ENCODE measurements at places on chromosomes 4 and X. TPM values are rescaled to one million over a fixed set of nuclear protein-coding genes. Genes with fewer than 3 reads are reported as not detected.

DNA sequence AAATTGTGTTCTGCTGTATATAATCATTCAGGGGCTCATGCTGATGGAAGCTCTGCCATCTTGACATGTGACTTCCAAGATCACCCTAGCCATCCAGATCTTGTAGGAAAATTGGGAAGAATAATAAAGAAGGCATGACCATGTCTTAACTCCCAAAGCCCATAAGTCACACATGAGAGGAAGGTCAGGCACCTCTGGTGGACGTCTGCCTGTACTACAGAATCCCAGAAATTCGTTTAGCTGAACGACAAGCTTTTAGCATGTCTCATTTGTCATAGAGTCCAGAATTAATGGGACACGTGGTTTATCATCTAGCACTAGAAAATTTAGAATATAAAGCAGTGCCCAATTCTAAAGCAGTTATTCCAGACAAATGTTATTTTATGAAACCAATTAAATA lies 212.7 kb downstream of the CENPC start:
- no peak for DNase-seq

GRCh38 chr4:623914-624566 lies 1.3 kb upstream of the PDE6B start:
- peak; percentile 64 for DNase-seq

- DNase-seq, result no peak
Observed at GRCh38 chr4:141871086-141871770, 234.8 kb downstream of the IL15 start.

DNA sequence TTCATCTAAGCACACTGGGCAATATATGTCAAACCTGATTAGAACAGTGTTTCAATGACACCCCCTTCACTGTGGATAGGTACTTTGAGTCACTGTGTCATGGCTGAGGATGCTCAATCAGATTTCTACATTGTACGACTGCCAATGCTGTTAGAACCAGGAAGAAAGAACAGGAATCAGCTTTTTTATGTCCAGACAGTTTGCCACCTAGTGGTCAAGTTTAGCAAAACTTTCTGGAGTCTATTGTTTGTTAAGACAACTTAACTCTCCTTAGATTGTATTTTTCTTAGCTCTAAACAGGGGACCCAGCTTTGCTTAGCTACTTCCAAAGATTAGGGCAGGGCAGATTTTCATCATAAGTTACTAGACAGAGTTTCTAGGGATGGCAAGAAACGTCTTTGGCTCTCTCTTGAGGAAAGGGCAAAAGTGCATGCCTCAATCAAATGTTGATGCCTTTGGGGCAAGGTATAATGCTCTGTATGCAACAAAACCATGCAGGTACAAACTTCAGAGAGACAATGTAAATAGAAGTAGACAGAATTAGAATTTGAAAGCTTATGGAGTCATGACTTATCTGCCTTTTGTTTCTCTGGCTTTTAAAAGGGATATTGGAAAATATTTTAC lies 40.5 kb upstream of the BMP3 start:
- DNase-seq, result no peak

DNA sequence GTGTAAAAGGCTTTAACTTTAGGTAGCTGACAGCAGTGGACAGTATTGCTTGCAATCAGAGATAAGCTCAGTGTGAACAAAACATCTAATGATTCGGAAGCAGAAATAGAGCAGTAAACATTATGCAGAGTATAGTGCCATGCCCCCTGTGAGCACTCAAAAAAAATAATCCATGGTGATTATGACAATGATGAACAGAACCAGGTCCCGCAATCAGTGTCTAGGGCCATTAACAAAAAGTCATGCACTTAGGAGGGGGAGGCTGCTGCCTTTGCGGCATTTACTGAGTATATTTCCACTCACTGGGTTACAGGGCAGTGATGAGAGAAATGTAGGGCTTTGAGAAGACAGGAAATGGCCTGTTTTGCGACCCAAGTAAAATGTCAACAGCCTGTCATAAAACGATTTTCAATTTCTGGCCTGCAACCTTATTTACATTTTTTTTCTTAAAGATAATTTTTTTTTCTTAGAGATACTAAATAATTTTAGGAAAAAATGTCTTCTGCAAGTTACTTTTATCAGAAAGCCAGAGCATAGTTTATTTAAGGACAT lies 27.3 kb upstream of the NEIL3 start:
- DNase-seq, result no peak

DNA sequence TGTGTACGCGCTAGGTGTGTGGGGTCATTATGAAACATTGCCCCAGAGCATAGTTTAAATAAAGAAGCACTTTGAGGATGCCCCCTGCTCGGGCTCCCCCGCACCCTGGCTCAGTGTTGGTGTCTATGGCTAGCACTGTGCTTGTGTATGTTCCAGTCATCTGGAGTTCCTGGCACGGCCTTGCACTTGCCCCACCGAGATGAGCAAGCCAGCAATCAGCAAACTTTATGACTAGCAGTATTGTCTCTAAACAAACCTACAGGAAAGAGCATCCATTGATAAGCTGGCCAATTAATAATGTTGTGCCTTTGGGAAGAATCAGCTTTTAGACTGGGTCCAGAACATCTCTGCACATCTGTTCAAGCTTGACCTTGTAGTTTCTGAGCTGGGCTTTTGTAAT lies 707 bp upstream of the SHROOM4 start:
- DNase-seq, result no peak

DNA sequence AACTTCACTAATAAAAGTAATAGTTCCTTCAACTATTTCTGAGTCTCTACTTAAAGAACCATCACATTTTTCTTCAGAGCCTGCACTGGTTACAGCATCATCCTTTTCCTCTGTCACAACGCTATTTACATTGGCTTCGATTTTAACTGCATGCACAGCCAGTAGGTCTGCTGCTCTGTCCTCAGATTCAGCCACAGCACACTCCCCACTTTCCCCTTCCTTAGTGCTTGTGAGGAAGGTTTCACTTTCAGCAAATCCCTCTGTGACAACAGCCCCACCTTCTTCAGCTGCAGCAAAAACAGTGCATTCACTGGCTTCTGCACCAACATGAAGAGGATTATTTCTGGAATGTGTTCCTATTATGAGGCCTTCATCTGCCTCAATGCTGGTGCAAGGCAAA lies 25.7 kb downstream of the BOD1L1 start:
- no peak for DNase-seq

The STPG2 gene
- 0.77 TPM for total RNA-seq

The HSD17B13 gene
- not detected for total RNA-seq

DNA sequence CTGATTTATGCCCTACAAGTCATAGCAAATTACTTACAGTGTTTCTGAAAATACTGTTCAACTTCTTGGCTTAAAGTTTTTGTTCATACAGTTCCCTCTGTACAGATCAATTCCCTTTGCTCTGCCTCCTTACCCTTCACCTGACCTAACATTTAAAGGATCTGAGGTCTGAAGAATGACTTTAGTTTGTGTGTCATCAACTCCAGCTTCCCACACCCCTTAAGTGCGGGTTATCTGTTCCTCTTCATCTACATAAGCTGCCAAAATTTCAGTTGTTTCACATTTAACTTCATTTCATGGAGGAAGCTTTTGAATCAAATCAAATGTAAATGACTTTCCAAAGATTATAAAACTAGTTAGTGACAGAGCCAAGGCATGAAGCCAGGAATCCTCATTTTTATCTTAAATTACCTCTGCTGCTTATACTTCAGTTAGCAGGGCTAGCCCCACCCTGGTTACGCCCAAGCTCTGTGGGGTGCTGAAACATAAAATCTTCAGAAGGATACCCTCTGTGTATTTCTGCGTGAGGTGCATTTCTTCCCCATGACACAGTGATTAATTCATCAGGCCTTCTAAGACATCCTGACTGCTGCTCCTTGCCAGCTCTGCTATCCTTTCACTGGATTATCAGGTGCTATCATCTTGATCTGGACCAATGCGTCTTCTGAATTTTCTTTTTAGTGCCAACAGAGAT lies 16.5 kb downstream of the CXCL1 start:
- DNase-seq, result no peak

GRCh38 chr4:54499308-54500074 lies 158.3 kb upstream of the KIT start:
- DNase-seq, result no peak

- DNase-seq, result no peak
Observed at GRCh38 chr4:75099321-75099720, 166.4 kb downstream of the PARM1 start.

The MAGEE2 gene
- total RNA-seq, result not detected

DNA sequence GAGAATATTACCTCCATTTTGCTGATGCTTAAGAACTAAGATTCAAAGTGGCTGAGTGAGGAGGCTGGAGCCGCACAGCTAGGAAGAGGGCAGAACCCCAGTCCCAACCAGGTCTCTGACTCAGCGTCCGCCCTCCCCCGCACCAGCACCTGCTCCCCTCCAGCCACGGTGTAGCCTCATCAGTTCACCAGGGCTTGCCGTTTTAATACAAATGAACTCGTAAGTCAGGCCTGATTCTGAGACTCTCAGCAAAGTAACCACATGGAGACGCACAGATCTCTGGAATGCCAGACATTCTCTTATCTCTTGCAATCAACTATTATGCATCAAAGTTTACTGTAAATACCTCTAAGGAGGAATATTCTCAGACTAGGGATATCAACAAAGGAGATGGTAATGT lies 52.4 kb downstream of the ENPP6 start:
- DNase-seq, result no peak

DNA sequence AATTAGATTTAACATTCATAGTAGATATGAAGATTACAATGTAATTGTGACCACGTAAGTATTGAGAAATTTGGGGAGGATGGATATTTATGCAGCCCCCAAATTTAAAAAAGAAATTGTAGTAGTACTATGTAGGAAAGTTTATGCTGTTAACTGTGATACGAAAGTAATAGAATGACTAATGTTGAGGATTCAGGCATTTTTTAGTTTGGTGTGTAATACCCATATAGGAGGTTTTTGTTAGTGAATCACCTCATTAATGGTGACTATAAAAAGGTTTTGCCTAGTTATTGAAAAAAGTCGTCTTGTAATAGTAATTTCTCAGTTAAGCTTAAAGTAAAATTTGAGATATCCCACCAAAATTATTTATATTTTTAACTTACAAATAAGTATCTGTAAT lies 67.2 kb downstream of the SMARCAD1 start:
- DNase-seq, result no peak

The RFC1 gene
- total RNA-seq, result 46.0 TPM

DNA sequence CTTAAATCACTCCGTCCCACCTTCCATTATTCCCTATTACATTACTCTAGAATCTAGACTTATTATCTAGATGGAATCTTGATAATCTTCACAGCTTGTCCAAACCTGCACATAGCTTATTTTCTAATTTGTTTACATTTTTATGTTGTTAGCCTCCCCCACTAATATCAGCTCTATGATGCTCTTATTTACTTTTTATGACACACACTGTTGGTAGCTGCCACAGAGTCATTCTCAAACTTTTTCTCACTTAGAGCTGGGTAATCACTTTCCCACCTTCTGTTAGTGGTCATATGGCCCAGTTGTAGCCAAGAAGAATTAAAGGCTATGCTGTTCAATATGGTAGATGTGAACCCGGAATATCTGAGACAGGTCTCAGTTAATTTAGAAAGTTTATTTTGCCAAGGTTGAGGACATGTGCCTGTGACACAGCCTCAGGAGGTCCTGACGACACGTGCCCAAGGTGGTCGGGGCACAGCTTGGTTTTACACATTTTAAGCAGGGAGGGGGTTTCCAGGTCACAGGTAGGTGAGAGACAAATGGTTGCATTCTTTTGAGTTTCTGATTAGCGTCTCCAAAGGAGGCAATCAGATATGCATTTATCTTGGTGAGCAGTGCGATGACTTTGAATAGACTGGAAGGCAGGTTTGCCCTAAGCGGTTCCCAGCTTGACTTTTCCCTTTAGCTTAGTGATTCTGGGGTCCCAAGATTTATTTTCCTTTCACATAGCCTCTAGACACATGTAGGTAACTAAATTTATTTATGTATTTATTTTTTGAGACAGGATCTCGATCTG lies 7.0 kb upstream of the ADGRA3 start:
- DNase-seq, result no peak

GRCh38 chrX:154541896-154542722 lies 4.5 kb downstream of the G6PD start:
- no peak for DNase-seq

GRCh38 chr4:17055788-17056187 lies 157.3 kb upstream of the LDB2 start:
- no peak for DNase-seq

DNA sequence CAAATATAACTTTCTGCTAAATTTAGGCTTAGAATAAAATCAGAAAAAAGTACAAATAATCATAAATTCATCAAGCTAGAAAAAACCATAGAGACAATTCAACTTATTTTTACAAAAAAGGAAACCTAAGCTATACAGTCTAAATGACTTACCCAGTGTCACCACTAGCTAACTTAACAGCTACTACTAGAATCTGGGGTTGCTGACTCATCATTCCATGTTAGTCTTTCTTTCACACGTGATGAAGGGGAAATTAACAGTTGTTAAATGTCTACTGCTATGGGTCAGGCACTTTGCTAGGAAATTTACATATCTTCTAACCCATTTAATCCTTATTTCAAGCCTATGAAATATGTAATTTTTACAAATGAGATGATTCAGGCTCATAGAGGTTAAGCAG lies 349.3 kb upstream of the GALNT7 start:
- no peak for DNase-seq

DNA sequence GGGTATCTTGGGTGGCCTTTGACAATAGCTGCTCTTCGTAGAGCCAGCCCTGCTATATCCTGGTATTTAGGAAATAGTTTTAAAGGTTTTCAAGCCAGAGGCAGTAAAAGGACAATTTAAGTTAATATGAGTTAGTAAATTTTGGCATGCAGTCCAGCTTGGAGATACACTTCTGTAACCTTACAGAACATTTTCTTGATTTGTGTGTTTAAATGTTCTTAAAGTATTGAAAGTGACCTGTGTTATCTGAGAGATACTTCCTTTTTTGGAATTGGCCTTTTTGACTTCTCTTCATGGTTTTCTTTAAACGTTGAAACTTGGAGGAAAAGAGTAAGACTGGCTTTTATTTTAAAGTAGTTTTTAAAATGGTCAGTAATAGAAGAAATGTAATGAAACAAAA lies 25.5 kb downstream of the PDLIM5 start:
- no peak for DNase-seq

- no peak for DNase-seq
Observed at GRCh38 chrX:131549011-131549410, 5.1 kb downstream of the OR13H1 start.

- DNase-seq, result no peak
Observed at GRCh38 chrX:10173331-10173900, 16.6 kb downstream of the CLCN4 start.

DNA sequence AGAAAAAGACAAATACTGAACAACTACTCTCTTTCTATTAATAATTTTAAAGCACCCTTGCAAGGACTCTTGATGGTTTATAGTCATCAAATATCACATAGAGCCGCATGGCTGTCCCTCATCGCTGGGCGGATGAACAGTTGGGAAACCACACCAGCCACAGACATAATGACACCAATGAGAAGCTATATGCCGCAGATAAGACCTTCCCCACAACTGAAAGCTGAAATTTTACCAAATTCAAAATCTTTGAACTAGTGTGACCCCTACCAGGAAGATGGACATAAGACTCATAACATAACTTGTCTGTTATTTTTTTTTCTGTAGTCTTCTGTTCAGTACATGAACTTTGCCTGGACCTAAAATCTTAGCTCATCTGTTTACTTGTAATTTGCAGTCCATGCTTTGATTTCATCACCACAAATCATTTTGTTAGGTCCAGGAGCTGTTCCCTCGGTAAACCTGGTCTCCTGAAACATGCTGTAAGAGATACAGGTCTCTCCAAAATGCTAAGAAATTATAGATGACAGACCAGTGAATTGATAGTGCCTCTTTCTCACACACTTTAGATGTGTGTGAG lies 157.3 kb upstream of the RAPGEF2 start:
- DNase-seq, result no peak
